ENCODE measurements at places on chromosomes 1 and 21.

DNA sequence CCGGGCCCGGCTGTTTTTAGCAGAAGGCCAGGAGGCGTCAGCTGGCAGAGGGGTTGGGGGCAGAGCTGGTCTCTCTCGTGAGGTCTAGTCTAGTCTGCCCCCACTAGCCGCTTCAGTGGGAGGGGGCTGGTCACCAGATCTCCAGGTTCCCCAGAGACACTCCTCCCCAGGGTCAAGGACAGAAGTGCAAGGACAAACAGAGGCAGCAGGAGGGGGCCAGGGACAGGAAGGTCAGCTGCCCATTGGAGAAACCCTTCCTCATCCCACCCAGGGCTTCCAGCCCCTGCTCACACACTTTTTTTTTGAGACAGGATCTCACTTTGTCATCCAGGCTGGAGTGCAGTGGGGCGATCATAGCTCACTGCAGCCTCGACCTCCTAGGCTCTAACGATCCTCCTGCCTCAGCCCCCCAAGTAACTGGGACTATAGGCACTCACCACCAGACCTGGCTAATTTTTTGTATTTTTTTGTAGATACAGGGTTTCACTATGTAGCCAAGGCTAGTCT, 10.0 kb downstream of the FAM229A start:
- no peak for DNase-seq

DNA sequence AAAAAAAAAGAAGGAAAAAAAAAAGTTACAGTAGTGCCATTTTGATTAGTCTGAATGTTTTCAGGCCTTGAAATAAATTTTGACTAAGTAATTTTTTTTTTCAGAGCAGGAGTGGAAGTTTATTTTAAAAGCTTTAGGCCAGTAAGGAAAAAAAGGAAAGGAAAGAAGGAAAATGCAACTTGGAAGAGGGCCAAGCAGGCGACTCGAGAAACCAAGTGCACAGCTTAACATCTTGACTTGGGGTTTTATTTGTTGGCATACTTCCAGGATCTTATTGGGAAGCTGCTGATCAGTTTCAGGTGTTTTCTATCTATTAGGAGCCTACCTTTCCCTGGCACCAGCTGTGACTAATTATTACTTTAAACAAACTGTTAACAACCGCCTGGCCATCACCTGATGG, 41.7 kb downstream of the ATF3 start:
- DNase-seq: no peak

DNA sequence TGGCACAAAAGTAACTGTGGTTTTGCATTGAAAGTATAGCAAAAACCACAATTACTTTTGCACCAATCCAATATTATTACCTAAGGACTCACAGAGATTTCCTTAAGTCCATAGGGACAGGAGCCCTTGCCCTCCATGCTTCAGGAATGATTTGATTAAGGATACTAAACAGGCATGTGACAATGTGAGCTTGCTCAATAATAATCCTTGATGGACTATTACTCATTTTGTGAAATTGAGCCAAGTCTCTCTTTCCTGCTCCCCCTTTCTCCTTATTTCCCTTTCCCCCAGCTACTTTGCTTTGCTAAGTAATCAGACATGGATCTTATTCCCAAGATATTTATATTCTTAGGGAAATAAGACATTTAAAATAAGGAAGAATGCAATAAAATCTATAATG, 21.6 kb upstream of the RGL1 start:
- no peak for DNase-seq

DNA sequence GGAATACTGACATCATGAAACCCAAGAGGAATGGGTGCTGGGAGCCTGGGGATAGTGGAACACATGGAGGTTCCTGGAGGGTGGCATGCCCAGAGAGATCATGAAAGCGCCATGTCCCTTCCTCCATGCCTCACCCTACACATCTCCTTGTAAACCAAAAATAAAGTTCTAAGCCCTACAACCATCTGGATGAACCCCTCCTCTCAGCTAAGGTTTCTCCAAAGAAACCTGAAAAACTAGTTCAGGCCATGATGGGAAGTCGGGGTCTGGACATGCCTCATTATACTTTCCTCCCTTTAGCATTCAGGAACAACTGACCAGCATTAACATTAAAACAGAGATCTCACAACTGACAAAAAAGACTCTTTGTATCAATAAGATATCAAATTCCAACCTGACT, 68.5 kb downstream of the ACBD6 start:
- DNase-seq: no peak

GRCh38 chr1:224211206-224211962, 28.3 kb downstream of the DEGS1 start:
- peak; percentile 56 for DNase-seq

DNA sequence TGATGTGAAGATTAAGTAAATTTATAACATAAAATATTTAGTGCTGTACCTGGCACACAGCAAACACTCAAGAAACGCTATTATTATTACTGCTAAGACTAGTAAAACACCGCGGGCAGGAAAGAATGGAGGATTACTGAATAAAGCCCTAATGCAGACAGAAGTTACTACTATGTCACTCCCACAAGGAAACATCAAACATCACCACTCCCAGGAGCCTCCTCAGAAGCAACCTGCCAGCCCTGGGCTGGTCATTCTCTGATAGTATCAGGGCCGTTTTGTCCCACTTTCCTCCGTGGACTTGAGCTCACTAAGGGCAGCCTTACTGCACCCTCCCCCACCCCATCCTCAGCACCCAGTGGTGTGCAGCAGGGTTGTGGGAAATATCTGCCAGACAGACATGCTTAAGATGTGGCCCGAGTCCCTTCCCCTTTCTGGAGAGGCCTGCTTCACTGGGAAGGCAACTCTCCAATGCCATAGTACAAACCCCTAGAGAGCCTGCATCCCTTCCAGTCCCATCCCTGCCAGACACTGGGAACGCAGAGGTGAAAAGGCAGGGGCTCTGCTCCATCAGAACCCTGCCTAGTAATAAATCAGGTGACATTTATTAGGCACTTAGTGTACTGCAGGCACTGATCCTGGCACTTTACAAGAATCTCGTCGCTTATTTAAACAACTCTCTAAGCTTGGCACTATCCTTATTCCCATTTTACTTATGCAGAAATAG, 41.7 kb upstream of the ECE1 start:
- no peak for DNase-seq

GRCh38 chr1:219161371-219161770, 12.3 kb upstream of the LYPLAL1 start:
- no peak for DNase-seq

DNA sequence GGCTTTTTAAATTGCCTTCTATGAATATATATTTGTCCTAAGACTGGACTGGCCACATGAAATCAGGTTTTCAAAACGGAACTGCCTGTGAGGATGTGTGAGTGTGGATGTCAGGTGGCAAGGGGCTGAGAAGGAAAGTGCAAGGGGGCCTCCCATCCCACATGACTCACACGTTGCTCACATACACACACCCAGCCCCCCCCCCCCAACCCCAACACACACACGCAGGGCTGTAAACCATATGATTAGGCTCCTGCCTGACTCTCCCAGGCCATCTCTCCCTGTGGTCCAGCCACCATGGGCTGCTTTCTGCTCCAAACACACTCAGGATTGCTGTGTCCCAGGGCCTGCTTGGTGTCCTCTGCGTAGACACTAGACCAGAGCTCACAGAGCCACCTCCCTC, 22.4 kb downstream of the DEGS1 start:
- DNase-seq: peak; percentile 62

- no peak for DNase-seq
Observed at GRCh38 chr1:214678386-214678785, 75.4 kb downstream of the CENPF start.

DNA sequence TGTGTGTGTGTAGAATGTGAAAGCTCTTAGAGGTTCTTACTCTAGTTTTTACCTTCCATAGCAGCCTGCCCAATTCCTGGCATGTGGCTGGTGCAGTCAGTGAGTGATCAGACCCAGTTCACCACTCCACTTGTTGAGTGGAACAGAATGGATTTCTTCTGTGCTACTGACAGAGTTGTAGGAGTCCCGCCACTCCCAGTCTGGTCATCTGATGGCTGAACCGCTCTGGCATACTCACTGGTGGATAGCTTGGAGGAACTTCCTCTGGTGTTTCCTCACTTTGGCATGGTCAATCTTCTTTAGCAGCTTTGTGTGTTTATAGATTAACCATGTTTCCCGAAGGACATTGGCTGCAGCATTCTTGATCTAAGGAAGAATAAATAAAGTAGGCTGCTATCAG, 106.7 kb upstream of the ADAR start:
- DNase-seq: no peak

- DNase-seq: no peak
Observed at GRCh38 chr1:100076744-100077143, 56.0 kb downstream of the SASS6 start.

DNA sequence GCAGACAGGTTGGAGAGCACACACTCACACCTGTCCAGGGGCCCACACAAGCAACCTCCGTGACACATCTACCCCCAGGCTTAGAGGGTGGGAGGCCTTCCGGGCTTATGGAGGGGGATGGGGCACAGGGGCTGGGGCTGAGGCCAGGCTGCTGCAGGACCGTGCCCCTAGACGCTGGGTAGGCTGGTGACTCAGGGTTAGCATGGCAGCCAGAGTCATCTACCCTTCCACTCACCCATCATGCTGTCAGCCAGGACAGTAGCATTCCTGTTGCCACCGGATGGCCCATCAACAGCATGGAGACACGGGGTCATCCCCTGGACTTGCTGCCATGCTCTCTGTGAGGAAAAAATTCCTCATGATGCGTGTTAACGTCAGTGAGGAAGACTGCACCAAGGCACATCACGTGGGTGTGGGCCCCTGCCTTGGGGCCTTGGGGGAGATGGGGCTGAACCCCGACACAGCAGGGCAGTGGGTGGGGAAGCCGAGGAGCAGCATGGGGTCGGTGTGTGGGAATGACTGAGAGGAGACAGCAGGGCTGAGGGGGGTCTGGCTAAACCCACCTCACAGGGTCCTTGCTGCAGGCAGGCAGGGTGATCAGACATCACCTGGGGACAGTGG, 52.8 kb downstream of the WNT9A start:
- DNase-seq: no peak

DNA sequence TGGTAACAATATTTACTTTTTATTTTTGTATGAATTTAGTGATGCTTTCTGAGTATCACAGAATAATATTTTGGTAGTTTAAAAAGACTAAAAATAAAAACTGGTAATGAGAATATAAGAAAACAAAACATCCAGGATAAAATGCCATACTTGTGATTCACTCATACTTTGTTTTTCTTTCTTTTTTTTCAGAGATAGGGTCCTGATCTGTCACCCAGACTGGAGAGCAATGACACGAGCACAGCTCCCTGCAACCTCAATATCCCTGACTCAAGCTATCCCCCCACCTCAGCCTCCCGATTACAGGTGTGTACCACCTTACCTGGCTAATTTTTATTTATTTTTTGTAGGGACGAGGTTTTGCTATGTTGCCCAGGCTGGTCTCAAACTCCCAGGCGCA, 64.2 kb upstream of the ADAM30 start:
- DNase-seq: no peak

GRCh38 chr1:224223819-224224714, 41.0 kb downstream of the DEGS1 start:
- peak; percentile 67 for DNase-seq

DNA sequence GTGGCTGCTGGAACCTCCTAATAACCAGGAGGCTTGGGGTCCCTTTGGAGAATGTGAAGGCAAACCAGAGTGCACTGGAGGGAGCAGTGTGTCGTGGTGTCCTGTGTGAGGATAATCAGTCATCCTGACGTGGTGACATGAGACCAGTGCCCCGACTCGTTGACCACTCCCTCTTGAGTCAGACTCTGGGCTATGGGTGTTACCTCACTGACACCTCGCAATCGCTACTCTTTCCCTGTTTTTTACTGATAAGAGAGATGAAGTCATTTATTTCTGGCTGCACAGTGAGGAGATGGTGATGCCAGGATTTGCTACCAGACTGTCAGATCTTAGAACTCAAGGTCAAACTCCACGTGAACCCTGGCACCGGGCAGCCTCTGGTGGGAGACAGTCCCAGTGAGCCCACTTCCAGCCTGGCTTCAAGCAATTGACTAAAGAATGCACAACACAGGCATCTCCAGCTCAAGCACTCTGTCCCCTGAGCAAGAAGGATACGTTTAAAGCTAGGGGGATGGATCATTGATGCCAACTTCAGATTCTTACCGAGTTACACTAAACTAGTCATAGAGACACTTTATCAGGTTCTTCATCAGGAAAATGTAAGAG, 30.3 kb downstream of the UBASH3A start:
- no peak for DNase-seq

DNA sequence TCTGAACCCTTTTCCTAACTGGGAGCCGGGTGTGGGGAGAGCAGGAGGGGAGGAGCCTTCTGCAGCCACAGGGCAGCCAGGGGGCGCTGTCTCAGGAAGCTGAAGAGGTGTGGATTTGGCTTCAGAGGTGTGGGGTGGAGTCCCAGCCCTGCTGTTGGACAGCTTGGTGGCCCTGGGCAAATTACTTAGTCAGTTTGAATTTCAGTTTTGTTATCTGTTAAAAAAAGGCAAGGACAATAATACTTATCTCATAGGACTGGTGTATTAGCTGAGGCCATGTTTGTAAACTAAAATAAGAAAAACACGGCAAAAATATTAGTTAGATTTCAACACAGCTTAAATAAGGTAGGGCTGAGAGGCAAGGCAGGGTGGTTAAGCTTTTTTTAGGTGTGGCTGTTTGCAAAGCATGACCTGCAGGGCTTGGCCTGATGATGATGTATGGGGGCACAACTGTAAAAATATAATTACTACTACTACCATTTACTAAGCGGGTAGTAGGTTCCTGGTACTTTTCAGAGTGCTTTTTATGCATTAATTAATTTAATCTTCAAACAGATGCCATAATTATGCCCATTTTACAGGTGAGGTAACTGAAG, 111.8 kb downstream of the PLXNA2 start:
- no peak for DNase-seq

- DNase-seq: no peak
Observed at GRCh38 chr21:16307256-16307655, 577.5 kb downstream of the USP25 start.

GRCh38 chr1:148372731-148373130, 110.4 kb downstream of the PPIAL4G start:
- DNase-seq: no peak

- DNase-seq: no peak
Observed at GRCh38 chr1:40563266-40563665, 31.8 kb downstream of the ZNF684 start.

DNA sequence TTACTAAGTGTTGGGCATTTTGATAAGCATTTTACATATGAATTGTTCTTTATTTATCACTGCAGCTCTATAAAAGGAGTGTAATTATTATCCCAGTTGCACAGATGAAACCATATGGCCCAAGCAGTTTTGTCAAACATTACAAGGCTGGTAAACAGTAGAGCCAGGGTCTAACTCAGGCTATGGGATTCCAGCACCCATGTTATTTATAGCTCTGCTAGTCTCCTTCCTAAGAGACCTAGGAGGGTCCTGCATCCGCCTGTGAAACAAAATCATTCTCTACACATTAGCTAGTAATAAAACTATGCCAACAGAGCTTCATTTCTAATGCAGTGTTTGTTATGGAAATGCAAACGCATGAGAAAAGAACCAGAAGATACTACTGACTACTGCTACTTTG, 58.6 kb downstream of the IL23R start:
- no peak for DNase-seq

- DNase-seq: no peak
Observed at GRCh38 chr1:236351875-236352573, 42.1 kb upstream of the EDARADD start.

GRCh38 chr1:203140743-203141520, 13.4 kb downstream of the ADORA1 start:
- no peak for DNase-seq

GRCh38 chr1:101253976-101254674, 17.3 kb downstream of the S1PR1 start:
- no peak for DNase-seq
